ENCODE measurements at places on chromosomes 16 and 17.

DNA sequence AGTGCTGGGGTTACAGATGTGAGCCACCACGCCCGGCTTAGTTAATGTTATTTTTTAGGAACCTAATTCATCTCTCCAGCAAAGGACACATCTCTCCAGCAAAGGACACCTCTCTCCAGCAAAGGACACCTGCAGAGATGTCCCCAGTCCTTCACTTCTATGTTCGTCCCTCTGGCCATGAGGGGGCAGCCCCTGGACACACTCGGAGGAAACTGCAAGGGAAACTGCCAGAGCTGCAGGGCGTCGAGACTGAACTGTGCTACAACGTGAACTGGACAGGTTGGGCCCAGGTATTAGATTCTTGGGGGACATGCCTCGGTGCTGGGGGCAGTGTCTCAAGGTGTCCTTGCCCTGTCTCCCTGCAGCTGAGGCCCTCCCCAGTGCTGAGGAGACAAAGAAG lies 4.7 kb downstream of the PFAS start:
- no peak for DNase-seq

DNA sequence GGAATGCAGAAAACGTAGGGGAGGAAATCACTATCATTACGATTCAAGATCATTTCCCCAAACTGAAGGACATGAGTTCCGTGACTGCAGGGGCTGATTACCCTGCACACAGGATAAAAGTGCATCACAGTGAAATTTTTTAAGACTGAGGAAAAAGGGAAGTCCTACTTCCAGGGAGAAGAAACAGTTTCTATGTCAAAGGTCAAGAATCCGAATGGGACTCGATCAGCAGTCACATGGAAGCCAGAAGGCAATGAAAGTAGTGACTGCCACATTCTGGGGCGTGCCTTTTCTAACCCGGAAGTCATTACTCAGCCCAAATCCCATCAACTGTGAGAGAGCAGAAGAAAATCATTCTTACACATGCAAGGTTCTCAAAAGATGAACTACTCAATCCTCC lies 12.1 kb downstream of the ZZEF1 start:
- no peak for DNase-seq

DNA sequence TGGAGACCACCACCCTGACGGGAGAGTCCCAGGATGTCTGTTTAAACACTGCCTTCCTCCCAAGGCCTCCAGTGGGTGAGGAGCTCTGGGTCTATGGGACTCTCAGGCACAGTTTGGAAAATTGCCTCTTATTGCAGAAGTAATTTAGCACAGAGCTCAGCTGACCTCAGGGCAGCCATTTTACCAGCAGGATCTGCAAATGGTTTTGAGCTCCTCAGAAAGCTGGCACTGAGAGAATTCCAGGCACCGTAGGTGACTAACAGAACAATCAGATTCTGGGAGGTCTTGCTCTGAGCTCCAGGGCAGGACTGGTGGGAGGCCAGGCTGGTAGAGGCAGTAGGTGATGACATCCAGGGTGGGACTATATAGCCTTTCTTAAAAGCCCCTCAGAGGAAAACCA lies 17.3 kb upstream of the C16orf74 start:
- DNase-seq = no peak

DNA sequence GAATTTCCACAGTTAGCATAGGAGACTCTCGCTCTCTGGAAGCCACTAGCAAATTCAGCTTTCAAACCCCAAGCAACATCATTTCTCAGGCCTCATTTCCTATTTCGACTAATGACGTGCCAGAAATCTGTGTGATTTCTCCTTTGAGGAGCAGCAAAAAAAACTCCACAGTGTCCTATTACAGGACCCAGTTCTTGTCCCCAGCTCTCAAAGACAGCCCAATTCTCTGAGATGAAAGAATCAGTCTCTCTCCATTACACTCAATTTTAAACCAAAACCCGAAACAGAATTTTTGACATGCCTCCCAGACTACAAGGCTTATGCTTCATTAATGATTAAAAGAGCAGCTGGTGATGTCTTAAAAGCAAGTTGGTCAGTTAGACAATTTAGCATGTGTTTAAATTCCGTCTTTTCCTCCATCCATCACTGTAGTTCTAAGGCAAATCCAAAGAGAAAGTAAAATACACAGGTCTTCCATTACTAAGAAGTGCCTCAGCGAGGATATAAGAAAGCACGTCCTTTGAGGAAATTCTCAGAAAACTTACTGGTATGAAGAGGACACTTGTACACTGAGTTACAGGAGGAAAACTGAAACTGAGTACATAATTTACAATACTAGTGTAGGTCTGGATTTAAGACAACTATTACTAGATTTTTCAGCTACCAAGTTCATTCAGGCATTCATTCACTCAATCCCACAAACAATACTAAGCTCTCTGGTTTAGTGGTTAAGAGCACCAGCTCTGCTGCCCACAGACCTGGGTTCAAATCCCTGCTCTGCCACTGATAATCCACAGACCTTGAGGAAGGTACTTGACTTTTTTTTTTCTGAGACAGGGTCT lies 12.5 kb downstream of the TOM1L2 start:
- no peak for DNase-seq

GRCh38 chr17:61238455-61238933 lies 161.1 kb upstream of the TBX2 start:
- no peak for DNase-seq
